Urothelium cell line (cell line): ENCODE measurements at places on chromosomes 13 and 19.

DNA sequence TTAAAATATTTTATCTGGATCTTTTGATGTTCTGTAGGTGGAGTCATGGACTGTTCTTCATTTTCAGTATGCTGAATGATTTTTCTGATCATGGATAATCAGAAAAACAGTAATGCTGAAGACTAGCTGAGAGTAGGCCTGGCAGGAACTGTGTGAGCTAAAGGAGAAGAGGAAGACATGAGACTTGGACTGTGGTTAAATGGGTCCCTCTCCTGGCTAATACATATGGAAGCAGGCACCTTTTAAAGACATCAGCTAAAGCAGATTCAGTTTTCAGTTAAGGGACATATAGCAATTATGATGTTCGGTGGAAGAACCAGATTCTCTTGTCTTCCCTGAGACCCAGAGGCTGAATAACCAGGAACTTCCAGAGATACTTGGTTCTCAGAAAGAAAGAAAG lies 169.4 kb downstream of the OLFM4 start:
- DNase-seq, result no peak

DNA sequence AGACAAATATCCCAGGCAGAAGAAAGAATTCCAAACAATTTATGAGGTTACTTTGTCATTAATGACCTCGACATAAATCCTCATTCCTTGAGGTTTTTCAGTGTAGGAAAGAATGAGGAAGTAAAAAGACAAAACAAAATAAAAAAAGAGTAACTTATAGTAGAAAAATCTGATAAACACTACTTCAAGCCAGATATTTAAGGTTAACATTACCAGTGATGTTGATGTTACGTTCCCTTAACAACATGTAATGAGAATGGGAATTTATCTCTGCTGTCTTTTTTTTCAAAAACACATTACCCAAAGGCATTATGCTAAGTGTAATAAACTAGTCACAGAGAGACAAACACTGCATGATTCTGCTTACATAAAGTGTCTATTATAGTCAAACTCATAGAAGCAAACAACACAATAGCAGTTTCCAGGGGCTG lies 935.1 kb downstream of the SLITRK1 start:
- no peak for DNase-seq

GRCh38 chr13:99357131-99357596 lies 50.0 kb upstream of the GPR183 start:
- no peak for DNase-seq

GRCh38 chr19:40358773-40359172 lies 10.3 kb downstream of the PLD3 start:
- DNase-seq, result no peak

DNA sequence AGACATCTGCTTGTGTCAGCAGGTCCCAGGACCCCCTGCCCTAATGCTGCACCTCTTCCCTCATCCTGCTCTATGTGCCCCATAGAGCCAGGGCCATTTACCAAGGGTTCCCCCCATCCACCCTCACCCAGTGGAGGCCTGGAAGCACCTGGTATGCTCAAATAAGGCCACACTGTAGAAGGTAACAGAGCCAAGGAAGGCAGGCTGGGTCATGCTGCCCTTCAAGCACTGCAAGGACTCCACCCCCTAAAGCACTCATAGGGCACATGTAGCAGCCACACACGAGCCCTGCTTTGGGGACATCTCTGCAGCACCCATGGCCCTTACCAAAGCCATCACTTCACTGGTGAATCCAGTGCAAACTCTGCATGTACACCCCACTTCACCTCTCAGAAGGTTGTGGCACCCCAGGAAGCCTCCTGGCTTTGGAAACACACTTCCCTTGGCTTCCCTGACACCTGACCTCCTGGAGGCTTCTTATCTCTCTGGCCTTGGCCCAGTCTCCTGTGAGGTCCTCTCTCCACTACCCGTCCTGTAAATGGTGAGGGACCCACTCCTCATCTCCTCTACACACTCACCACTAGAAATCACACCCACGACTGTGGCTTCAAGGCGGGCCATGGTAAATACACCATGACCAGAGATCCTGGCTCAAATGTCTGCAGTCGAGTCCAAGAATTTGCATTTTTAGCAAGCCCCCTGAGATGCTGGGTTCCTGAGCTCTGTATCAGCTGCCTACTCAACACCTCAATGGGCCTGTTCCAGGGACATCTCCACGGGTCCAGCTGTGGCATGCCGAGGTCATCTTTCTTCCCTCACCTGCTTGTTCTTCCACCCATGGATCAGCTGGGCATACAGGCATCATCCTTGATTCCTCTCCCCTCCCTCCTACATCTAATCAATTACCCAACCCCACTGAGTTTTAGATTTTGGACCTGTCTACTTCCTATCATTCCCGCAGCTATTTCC lies 80.9 kb upstream of the DOCK9 start:
- DNase-seq, result no peak

DNA sequence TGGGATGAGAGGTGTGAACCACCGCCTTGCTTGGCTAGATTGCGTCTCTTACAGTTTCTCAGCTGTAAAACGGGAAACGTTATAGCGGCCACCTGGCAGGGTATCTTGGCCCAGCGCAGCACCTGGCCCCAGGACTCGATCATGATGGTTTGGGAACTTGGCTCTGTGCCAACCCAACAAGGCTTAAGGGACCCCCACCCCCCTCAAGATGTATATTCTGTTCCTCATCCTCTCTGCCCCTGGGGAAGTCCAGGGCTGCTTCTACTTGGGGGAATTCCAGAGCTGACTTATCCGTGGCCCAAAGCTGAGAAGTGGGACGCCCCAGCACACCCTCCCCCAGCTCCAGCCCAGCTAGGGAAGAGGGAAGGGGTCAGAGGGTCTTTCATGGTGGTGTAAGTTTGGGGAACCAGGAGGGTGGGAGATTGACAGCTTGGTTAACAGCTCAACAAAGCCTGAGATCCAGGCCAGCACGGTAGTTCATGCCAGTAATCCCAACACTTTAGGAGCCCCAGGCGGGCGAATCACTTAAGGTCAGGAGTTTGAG lies 695 bp downstream of the ICAM1 start:
- DNase-seq, result no peak

DNA sequence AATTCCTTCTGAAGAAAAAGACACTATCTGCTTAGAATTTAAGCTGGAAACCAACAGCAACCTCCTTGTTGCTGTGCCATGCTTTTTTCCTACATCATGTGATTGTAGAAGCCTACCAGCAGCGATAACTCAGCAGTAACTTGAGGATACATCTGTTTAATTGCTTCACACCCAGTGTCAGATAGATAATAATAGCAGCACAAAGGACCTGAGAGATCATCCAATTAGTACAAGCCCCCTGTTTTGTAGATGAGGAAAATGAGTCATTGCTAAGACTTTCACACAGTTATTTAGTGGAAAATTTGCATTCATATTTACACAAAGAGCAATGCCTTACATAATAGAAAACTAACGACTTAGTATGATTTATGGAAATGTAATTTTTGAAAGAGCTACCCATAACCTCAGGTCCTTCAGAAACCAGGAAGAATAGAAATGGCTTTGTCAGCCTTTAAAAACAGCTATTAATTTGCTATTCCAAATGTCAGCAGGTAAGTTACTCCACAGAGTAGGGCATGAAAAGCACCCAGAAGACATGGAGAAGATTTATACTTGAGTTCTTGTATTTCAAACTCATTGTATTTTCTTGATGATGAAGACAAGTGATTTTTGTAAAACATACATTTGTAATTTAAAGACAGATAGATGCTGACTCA lies 93.7 kb upstream of the SGCG start:
- no peak for DNase-seq

DNA sequence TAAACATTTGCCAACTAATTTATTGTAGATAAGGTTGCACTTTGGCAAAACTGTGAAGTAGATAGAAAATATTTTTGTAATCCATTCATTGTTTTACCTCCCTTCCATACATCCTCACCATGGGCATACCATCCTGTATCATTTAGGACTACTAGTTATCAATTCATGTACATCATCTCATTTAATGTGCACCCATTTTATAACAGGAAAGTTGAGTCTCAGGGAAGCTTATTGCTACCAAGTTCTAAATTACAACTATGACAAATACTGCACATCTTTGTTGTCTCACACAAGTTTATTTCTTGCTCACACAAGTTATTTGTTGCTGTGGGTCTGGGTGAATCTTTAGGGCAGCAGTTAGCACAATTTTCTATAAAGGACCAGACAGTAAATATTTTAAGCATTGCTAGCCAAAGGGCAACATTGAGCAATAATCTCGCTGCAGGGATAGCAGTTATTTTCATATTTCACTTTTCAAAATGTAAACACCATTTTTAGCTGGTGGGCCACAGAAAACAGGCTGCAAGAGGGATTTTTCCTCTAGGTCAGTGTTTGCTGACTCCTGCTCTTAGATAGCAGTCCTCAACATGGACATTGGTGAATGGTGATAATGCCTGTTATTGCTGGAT lies 276.5 kb downstream of the GPC6 start:
- DNase-seq, result no peak

- DNase-seq, result no peak
These were observed 108.5 kb downstream of the PAN3 start for GRCh38 chr13:28246891-28247290.

- DNase-seq, result no peak
These were observed 9.9 kb upstream of the RCBTB2 start for GRCh38 chr13:48542581-48543341.

DNA sequence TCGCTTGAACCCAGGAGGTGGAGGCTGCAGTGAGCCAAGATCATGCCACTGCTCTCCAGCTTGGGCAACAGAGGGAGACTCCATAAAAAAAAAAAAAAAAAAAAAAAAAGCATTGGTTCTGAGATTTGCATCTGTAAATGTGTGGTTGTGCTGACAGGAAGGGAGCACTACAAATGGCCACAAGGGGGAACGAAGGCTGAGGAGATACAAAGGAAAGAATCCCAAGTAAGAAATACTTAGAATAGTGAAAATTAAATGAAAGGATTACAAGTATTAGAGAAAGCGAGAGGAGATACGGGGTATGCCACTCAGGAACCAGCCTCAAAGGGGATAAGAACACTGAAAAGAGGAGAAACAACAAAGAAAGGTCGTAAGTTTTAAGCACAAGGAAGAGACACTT lies 284.9 kb downstream of the KLF12 start:
- no peak for DNase-seq

GRCh38 chr19:46731584-46731983 lies 14.3 kb upstream of the FKRP start:
- DNase-seq, result no peak

GRCh38 chr13:70339738-70340137 lies 231.5 kb upstream of the KLHL1 start:
- peak; percentile 0 for DNase-seq

- DNase-seq, result no peak
These were observed 10.8 kb downstream of the CREB3L3 start for GRCh38 chr19:4164262-4164661.

DNA sequence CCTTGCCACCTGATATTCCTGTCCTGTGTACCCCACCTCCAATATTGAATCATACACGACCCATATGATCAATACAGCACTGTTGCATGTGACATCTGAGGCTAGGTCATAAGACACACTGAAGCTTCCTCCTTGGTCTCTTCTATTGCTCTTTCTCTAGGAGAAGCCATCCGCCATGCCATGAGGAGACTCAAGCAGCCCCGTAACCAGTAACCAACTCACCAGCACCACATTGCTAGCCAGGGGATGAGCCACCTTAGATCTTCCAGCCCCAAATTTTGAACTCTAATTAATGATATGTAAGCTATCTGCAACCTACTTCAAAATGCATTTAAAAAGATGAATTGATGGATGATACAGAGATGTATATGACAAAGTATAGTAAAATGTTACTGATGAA lies 28.6 kb downstream of the ZNF557 start:
- DNase-seq, result no peak

- DNase-seq, result peak; percentile 95
These were observed 6.4 kb downstream of the ANGPTL6 start for GRCh38 chr19:10095948-10096614.

- DNase-seq, result no peak
These were observed 19.9 kb downstream of the IFNL3 start for GRCh38 chr19:39224910-39225309.

- DNase-seq, result no peak
These were observed 142.6 kb downstream of the CRYL1 start for GRCh38 chr13:20383058-20383457.

- no peak for DNase-seq
These were observed 1.3 kb downstream of the UBL3 start for GRCh38 chr13:29849071-29849631.

- DNase-seq, result no peak
These were observed 7.8 kb upstream of the SIGLECL1 start for GRCh38 chr19:51242881-51243630.

GRCh38 chr19:32232449-32232848 lies 113.0 kb upstream of the ZNF507 start:
- no peak for DNase-seq

DNA sequence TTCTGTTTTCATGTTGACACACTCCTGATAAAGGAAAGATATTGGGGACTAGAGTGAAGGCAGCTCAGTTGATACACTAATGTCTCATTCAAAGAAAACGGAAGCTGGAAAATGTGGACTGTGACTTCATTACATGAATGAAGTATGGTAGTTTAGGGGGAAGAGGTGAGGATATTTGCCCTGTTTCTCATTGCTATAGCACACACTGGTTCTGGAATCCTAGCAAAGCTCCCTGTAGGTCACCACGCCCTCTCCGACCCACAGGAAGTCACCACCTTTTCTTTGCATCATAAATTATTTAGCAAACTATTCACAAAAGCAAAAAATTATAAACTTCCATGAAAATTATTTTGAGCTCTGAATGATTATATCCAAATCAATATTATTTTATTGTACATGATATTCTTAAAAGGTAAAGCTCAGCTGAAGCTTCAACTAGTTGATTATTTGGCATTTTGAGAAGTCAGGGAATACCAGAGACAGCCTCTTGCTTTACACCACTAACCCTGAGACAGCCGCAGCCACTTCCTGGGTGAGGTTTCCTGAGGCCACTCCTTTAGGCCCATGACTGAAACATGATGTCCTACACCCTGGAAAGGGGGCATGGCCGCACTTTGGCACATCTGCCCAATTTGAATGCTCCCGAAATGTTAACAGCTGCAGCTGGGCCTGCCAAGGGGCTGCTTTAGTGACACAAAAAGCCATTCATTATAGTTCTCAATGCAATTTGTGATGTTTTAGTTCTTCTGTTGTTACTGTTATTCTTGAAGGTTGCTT lies 50.0 kb upstream of the WDFY2 start:
- DNase-seq, result no peak

DNA sequence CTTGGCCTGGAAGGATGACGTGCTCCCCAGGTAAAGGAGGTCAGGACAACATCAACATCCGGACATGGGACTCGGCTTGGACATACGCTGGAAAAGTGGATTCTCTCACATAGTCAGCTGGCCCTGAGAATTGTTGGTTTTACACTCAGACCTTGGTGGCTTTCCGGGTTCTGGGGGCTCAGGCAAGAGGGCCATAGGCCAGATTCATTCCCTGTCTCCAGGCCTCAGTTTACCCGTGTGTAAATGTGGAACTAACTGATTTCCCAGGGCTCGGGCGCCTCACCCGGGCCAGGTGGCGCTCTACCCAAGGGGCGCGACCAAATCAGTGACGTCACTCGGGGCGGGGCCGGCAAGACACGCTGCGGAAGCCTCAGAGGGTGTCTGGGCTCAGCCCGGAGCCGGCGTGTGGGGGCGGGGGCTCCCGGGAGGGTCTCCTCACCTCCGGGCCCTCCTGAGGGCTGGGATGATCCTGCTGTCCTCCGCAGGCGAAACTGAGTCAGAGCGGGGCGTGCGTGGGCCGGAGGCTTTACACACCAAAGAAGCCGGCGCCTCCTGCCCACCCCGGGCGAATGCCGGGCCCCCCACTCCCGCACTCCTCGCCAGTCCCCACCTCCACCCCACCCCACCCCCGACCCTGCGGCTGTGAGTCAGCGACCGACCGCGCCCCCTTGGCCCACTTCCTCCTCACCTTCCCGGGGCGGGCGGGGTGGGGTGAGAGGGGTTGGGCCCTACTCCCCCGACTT lies 862 bp upstream of the VASP start:
- DNase-seq, result peak; percentile 96

GRCh38 chr13:99260216-99260615 lies 2.0 kb upstream of the GPR18 start:
- DNase-seq, result no peak
